Stimulated activated CD4-positive, alpha-beta T cell treated with anti-CD3 and anti-CD28 coated beads, TNF-alpha, amount 100 ng/mL, for 1 hour (primary cell): ENCODE measurements at places on chromosomes 1 and 21.

GRCh38 chr1:178345807-178346206, 151.0 kb downstream of the CLEC20A start:
- no peak for DNase-seq

GRCh38 chr1:175884369-175884768, 141.0 kb upstream of the TNR start:
- DNase-seq = no peak

DNA sequence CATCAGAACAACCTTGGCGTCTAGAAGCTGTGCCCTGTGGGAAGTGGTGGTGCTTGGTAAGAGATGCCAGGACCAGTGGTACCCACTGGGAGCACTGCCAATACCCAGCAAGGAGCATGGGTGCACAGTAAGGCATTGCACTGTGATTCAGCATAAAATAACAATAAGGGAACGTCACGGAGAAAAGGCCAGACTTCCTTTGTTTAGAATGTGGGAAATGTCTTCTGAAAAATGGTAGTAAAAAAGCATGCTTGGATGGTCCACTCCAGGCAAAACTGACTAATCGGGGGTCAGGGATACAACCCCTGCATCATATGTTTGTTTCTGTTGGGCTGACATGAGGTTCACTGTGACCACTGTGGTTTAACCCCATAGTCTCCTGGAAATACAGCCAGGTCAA, 14.7 kb downstream of the METTL18 start:
- no peak for DNase-seq

- no peak for DNase-seq
Measured at GRCh38 chr1:216111842-216112241, 311.4 kb downstream of the USH2A start.
